ENCODE measurements at places on chromosomes 5 and 9.

DNA sequence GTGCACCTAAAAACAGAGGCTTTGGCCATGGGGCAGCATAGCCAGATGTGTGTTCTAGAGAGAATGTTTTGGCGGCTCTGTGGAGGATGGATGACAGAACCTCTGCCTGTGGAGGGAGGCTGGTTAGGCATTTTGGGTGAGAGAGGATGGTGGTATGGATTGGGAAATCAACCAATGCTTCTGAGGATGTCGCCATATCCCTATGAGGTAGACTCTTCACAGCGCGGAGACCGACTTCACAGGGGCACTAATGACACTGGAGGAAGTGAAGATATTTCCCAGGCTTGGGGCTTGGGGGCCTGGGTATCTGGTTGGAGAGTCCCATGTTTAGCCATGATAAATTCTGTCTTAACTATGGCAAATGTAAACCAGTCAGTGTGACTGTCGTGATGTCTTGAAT is 140.6 kb upstream of the KLF4 start:
- no peak for DNase-seq

DNA sequence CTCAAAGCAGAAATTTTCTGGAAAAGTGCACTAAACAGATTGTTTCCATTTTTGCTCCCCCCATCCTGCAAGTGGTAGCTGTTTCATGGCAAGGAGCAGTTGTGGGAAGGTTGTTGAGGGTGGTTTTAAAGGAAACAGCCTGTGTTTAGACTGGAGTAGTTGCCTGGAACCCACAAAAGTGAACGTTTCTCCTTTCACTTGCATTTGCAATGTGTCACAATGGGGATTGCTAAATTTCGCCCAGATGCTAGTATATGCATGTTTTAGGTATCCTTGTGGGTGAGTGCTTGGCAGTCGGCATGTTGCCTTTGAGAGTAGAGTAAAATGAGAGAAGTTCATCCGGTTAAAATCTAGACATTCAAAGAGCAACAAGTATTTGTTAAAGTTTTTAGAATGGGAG is 1099.9 kb upstream of the DMAC1 start:
- no peak for DNase-seq

DNA sequence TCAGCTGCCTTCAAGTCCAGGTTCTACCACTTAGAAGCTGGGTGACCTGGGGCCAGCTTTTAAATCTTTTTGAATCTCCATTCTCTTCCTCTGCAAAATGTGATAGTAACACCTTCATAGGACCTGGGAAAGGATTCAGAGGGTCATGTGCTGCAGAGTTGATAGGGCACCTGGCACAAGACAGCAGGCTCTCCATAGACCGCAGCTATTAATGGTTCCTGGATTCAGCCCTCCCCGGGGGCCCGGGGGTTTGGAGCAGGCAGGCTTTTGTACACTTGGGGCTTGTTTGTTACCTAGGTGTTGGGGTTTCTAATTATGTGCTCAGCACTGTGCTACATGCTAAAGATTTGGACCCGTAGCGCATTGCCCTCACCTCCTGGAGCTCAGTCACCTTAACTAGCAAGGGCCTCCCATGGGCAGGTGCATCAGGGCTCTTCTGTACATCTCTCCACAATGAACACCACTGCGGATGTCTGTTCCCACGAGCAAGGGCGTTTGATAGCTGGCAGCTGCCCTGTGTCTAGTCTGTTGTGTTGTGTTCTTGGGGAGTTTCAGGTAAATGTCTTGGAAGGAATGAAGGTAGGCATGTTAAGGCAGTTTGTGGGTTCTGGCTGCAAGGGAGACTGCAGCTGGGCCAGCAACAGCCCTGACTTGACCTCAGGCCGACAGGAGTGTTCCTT is 12.1 kb downstream of the PRRC2B start:
- DNase-seq, result no peak

GRCh38 chr9:35618854-35619799 is 914 bp upstream of the CD72 start:
- no peak for DNase-seq

DNA sequence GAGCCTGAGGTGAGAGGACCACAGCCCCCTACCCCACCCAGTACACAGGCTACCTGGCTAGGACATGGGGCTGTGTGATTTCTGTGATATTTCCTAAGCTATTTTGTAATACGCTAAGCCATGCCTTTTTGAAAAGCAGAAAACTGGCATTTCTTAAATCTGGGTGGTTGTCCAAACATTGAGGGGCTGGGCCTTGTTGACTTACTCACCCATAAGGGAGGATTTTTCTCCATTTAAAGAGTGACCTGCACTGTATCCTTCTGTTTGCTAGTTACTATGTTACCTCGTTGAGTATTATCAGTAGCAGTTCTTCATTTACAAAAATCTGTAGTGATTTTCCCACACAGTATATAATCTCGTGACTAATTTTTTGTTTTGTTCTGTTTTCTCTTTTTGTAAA is 117.5 kb upstream of the OTULINL start:
- no peak for DNase-seq

- DNase-seq, result no peak
These were observed 359.3 kb downstream of the SH3GL2 start for GRCh38 chr9:17938035-17938655.

DNA sequence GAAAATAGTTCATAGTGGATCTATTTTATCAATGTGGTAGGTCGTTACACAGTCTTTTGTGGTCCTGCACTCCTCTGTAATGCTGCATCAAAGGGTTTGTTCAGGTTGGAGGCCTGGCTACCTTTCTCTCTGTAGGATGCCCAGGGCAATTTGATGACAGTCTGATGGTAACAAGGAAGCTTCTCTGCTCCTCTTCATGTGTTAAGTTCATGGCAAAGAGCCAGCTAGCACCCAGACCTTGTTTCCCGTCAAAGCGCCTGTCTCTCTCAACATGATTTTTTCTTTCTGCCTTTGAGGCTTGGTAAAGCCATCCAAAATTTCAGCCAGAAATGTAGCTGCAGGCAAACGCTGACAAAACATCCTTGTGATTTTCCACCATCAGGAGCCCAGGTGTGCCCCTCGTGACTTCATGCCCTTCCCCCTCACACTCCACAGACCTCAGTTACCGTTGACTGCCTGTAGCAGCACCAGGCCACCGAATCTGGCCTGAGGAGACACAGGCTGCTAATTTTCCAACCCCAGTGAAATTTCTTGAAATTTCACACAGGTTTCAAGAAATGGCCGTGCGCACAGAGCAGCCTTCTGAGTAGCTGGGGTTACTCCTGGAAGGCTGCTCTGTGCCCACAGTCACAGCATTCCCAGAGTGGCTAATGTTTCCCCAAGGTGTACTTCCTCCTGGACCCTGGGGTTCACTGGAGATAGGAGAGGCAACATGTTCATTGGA is 292.7 kb downstream of the CWC27 start:
- no peak for DNase-seq

- DNase-seq, result no peak
These were observed 385.5 kb downstream of the RAB3C start for GRCh38 chr5:58968350-58968749.

- DNase-seq, result no peak
These were observed 202.6 kb downstream of the DCP2 start for GRCh38 chr5:113179156-113179555.

- no peak for DNase-seq
These were observed 145.3 kb downstream of the HINT1 start for GRCh38 chr5:131019601-131020315.

GRCh38 chr5:52886206-52886605 is 98.5 kb downstream of the ITGA1 start:
- DNase-seq, result no peak

DNA sequence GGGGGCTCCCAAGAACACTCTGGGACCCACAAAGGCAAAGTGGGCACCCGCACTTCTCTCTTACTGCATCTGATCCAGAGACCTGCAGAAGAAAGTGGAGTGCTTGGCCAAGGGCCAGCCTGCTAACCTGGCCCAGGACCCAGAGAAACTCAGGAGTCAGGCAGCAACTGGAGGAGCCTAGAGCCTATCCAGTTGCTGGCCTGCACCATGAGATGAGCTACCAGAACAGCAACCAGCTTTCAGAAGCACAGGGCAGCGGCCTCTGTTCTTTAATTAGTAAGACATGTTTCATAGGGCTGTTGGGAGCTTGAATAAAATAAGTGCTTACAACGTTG is 298.3 kb downstream of the GADD45G start:
- no peak for DNase-seq

GRCh38 chr9:89877051-89878002 is 272.5 kb downstream of the GADD45G start:
- DNase-seq, result no peak

DNA sequence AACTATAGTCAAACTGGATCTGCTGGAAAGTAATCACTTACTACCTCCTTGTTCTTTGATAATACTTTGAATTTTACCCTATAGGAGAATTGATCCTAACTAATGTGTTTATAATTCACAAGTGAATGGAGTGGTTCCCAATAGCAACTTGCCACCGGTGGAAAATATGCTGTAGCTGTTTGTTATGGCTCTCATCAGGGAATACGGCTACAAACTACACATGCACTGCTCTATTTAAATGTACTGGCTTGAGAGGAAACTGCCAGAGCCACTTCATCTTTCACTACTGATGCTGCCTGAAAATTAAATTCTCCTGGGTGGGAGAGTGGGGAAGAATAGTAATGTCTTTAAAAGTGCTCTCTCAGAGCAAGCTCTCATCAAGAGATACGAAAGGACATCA is 448.5 kb upstream of the GRAMD2B start:
- no peak for DNase-seq

DNA sequence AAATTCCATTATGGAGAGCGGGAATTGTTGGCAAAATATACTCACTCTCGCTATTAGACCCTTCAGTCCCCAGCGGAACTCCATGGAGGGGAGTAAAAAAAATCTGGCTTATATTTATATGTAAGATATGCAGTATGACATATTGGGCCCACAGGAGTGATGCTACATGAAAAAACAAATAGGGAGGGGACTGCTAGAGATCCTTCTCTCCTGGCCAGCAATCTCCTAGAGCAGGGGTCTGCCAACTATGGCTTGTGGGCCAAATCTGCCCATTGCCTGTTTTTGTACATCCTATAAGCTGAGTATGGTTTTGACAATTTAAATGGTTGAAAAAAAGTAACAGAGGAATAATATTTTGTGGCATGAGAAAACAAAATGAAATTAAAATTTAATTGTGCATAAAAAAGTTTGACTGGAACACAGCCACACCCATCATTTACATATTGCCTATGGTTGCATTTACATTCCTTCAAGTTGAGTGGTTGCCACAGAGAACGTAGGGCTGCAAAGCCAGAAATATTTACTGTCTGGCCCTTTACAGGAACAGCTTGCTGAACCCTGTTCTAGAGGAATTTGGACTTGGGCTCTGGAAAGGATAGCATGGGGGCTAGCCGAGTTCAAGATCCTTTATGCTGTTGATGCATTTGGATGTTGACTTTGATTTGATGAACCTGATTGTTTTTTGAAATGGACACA is 197.3 kb upstream of the CLINT1 start:
- no peak for DNase-seq

GRCh38 chr9:77966718-77967117 is 64.9 kb downstream of the GNAQ start:
- DNase-seq, result no peak

DNA sequence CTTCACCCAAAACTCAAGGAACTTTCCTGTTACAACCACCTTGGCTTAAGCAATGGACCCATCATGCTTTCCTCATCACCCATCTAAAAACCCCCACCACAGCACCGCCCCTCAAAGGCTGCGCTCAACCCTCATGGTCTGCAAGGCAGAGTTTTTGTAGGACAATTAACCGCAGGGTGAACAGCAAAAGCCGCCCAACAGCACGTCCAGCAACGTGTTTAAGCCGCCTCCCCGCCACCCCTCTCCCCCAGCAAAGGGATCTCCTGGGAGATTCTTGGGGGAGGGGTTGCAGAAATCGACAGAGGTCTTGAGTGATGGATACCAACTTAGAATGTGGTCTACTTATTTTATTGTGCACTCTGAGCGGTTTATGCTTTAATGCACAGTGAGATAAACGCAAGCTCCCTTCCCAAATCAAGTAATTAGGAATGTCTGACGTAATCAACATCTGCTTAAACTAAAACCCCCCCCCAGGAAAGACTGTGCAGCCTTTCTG is 1.9 kb downstream of the ROR2 start:
- no peak for DNase-seq

GRCh38 chr5:97501965-97502305 is 318.9 kb upstream of the RIOK2 start:
- DNase-seq, result no peak

DNA sequence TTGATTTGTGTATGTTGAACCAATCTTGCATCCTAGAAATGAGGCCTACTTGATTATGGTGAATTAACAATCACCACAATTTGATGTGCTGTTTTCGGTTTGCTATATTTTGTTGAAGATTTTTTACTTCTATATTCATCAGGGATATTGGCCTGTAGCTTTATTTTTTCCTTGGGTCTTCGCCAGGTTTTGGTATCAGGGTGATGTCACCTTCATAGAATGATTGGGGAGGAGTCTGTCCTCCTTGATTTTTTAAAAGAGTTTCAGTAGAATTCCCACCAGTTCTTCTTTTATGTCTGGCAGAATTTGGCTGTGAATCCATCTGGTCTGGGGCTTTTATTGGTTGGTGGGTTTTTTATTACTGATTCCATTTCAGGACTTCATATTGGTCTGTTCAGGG is 115.2 kb downstream of the CPLANE1 start:
- no peak for DNase-seq

DNA sequence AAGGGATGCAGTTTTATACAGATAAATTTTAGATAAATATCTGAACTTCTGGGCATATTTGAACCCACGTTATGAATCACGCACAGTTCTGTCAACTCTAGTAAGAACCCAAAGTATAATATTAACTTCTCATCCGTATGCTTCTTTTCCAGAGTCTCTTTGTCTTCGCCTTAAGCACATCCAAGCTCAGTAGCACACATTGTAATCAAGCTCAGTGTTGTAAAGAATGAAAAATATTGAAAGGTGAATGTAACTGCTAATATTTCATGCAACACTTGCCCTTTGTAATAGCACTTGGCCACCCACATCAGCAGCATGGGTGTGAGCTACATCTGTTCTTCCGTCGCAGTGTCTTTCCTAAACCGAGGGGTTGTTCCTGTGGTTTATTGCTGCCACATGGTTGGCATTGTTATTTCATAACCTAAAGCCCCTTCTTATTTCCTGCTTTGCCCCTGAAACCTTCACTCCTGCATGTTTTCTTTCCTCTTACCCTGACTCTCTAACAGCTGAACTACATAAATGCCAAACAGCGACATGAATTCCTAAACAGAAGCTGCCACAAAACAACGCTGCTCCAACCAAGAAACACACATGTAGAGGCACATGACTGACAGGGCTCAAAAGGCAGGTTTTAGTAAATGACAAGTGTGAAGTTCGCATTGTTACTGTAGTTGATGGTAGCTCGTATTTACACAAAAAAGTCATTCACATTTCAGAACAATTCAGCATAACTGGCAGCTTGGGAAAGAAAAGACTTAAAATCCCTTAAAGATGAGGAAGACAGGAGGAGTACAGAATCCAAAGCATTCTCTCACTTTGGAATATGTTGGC is 190.1 kb upstream of the MEF2C start:
- peak; percentile 5 for DNase-seq
